ENCODE measurements at places on chromosomes 3 and 15.
A peak's percentile ranks its signal among the peaks of the same experiment; 100 is the strongest.

DNA sequence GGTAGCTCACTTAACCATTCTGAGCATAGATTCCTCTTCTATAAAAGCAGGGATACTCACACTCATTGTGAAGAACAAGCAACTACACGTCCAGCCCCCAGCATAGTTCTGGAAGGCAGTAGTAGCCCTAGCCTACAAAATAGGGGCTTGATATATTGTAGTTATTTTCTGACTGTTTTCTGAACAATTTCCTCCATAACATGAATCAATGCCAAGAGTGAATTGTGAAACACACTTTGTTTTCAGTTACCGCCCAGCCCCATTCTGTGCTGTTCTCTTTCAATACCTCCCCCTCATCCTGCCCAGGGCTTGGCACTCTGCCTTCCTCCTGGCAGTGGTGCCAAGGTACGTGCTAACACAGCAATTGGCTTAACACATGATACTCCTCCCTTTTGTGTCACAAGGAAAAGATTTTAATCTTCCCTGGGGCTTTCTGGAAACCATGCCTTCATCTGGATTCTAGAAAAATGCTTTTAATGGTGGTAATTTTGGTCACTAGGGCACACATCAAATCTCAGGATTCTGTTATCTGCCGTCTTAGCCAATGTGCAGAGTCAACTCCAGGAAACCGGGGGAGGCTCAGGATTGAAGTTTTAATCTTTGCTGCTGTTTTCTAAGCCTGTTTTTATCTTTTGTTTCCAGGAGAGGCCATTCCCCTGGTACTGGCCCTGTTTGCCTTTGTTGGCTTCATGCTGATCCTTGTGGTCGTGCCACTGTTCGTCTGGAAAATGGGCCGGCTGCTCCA is 37.2 kb downstream of the IL20RB start:
- DNase-seq = peak; percentile 93

DNA sequence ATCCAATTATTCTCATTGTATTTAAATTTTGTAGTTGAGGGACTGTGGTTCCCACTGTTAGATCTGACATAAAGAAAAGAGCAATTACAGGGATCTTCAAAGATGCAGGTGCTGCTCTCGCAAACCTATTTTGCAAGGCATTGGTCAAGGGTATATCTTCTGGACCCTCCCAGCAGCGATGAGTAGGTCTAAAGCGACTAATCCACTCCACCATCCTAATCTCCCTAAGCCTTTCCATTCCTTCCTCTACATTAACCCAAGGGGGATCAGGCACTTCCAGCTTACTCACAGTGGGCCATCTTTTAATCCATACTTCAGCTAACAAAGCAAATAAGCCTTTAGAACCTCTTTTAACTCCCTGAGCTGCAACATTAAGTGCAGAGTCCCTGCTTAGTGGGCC is 37.0 kb upstream of the CPOX start:
- no peak for DNase-seq

GRCh38 chr3:112137781-112138180 is 4.7 kb upstream of the GCSAM start:
- DNase-seq = no peak

DNA sequence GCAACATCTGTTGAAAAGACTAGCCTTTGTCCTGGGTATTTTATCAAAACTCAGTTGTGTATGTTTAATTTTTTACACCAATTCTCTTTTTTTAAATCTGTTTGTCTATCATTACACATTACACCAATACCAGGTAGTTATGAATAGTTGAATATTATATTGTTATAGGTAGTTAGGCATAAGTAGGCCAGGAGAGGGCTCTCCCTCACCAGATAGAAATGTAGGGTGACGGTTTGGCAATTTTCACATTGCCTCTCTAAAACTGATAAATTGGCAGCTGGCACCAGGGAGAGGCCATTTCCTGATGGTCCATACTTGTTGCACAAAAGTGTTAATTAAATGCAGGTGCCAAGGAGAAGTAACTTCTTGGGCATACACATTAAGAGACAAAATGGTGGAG is 483.1 kb upstream of the EPHA6 start:
- DNase-seq = no peak

- DNase-seq = no peak
Measured at GRCh38 chr3:183156266-183156665, 6.3 kb downstream of the LAMP3 start.

- no peak for DNase-seq
Measured at GRCh38 chr15:86079508-86080266, at the start of gene AGBL1. Gene AGBL1 (plus strand): TSS chr15:86079871.

- no peak for DNase-seq
Measured at GRCh38 chr15:98823012-98823458, 174.7 kb downstream of the IGF1R start.

DNA sequence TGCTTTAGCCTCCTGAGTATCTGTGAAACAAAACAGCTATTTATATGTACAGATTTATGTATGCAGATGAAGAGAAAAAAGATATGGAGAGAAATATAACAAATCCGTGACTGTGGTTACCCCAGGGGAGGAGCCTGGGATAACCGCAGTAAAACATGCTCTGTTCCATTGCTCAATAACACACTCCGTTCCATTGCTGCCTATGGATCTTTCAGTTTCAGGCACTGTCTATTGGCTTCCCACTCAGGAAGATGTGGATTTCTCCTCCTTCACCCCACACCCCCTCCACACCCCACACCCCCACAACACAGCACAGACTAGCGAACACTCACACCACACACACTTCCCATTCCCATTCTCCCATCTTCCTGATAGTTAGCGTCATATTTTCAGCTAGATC is 47.9 kb downstream of the CDCP1 start:
- DNase-seq = no peak

- DNase-seq = no peak
Measured at GRCh38 chr15:58873267-58873666, 60.2 kb downstream of the SLTM start.

- no peak for DNase-seq
Measured at GRCh38 chr3:160184655-160185054, 40.6 kb upstream of the C3orf80 start.

- no peak for DNase-seq
Measured at GRCh38 chr3:184910664-184911063, 98.7 kb downstream of the VPS8 start.

DNA sequence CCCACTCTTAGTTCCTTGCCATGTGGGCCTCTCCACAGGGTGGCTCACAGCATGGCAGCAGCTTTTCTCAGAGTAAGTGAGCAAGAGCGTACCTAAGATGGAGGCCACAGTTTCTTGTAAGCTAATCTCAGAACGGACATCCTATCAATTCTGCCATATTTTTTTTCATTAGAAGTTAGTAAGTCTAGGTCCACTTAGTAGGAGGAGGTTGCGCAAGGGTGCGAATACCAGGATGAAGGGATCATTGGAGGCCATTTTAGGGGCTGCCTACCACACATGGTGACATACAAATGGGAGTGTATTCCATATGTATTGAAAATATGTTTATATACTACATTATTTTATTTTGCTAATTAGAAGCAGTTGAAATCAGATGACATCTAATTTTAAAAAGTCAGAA is 31.5 kb downstream of the NR1D2 start:
- no peak for DNase-seq

- peak; percentile 72 for DNase-seq
Measured at GRCh38 chr15:67839499-67839928, 331 bp downstream of the RNU6-1 start.

DNA sequence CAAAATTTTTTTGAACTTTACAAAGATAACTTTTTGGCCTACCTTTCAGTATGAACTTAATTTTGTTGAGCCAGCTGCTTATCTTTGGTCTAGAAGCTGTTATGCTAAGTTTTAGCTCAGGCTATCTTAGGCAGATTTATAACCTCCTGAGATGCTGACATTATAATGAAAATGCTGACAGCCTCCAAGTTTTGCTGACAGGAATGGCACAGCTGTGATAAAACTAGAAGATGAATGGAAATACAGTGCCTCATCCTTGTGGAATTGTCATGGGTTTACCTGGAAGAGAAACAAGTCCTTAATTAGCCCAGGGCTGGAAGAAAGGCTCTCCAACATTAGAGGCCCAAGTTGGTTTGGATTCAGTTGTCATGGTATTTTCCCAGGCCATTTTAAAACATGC is 123.3 kb downstream of the OXSM start:
- no peak for DNase-seq

DNA sequence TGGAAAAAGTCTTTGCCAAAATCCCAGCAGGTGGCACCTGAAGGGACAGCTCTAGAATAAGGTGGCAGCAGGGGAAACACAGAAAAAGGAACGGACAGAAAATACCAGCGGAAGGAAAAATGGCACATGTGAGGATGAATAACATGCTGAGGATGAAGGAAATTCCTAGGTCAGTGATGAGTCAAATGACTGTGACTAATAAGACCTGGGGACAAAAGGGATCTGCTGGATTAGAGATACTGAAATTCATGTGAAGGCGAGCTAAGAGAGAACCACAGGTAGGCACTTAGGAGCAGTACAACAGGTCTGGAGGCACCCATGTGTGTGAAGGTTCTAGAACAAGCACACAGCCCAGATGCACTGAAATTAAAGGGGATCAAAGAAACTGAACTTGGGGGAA is 482.5 kb downstream of the FOXP1 start:
- no peak for DNase-seq

DNA sequence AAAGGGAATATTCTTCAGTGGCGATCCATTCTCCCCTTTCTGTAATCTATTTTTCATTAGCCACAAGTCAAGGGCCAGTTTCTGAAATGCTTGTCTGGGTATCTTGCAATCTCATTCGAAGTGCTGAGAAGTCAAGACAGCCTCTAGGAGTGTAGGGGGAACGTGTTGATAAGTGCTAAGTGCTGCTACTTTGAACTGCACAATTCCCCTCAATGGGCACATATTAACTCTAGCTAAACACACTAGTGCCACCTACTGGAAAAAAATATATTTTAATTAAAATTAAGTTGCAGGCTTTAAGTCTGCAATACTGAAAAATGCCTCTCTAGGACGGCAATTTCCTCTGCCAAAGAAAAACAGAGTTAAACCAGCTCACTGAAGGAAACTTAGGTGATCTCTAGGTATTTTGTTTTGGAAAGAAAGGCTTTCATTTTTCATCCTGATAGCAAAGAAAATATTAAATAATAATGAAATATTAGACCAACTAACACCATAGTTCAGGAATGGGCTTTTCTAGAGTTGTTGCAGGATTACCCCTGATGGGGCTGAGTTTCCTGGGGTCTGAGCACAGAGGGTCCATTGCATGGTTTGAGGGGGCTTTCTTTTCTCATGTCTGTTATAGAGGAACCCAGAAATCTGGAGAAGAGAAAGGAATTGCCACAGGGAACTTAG is 181.9 kb upstream of the KBTBD8 start:
- DNase-seq = peak; percentile 57

- no peak for DNase-seq
Measured at GRCh38 chr3:144437989-144438388, 466.4 kb downstream of the DIPK2A start.

GRCh38 chr3:134148534-134148933 is 102.1 kb downstream of the RYK start:
- no peak for DNase-seq

DNA sequence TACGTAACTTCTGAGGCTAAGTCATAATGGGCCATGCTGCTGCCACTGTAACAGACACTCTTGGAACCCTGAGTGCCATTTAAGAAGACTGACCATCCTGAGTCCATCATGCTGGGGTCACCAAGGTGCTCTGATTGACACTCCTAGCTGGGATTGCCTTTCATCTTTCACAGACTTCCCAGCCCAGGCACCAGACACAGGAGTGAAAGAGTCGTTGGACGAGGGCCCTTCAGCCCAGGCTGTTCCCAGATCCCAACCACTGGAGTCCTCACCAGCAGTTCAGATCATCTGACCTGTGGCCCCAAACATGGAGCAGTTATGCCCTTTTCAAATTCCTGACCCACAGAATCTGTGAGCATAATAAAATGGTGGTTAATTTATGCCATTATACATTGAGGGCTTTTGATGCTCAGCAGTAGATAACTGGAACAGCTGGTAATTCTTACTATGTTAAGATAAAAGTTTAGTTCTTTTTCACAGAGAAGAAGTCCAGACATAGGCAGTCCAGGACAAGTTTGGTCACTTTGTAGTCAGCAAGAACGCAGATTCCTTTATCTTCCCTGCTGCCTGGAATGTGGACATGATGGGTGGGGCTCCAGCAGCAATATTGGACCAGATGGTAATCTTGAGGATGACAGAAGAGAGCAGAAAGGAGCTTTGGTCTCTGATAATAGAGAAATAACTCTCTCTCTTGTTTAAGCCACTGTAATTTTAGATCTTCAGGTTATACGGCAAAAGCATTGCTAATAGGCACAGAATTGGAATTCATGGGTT is 7.3 kb upstream of the EHD4 start:
- DNase-seq = no peak

- peak; percentile 17 for DNase-seq
Measured at GRCh38 chr3:62188681-62189375, 184.5 kb downstream of the FEZF2 start.

DNA sequence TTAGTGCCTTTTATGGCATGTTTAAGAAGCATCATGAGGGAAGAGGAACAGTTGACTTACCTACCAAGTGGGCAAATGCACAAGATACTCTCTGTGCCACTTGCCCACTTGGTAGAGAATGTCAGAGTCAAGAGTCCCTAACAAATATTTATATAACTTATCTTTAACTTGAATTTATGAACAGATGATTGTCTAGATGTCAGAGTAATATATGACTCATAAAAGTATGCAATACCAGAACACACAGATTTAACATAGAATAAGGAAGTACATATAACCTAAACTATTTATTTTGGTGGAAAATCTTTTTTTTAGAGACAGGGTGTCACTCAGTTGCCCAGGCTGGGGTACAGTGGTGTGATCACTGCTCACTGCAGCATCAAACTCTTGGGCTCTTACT is 130.0 kb upstream of the NANOGP8 start:
- DNase-seq = no peak

DNA sequence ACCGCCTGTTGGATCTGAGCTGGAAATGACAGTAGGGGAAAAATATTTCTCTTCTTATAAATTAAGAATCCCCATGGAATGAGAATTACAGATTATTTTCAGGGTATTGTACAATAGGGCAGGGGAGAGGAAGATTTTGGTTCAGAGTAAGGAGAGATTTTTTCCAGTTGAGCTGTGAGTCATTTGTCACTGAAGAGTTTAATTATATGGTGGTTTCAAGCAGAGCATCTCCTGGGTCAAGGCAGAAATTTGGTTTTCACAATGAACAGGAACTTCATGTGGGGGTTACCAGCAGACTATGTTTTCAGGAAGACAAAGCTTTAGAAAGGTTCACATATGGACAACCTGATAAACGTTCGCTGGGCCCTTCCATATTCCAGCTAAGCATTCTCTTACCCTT is 182.8 kb upstream of the NR2E3 start:
- DNase-seq = no peak

DNA sequence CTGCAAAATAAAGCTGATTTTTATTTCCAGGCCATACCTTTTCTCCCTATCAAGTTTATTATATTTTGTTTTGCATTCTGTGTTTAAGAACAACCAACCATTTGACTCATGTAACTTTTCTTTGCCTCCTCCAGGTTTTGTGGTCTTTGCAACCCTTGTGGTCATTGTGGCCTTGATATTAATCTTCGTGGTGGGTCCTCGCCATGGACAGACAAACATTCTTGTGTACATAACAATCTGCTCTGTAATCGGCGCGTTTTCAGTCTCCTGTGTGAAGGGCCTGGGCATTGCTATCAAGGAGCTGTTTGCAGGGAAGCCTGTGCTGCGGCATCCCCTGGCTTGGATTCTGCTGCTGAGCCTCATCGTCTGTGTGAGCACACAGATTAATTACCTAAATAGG is 27.6 kb downstream of the NIPA2 start:
- no peak for DNase-seq

- DNase-seq = no peak
Measured at GRCh38 chr3:1561427-1561826, 468.6 kb downstream of the CNTN6 start.

All from NCI-H1694 treated with DMSO at 0.1 percent for 48 hours (cell line).